Panc1 (cell line): ENCODE measurements at places on chromosomes 12 and 14.

- no peak for DNase-seq
Measured at GRCh38 chr14:92922883-92923743, at the start of gene CHGA. TSS of gene CHGA (plus strand) at chr14:92923150. CDS start at chr14:92923360, 210 bp downstream.

GRCh38 chr12:87439990-87440827 lies 589.0 kb downstream of the C12orf50 start:
- peak; percentile 2 for DNase-seq

DNA sequence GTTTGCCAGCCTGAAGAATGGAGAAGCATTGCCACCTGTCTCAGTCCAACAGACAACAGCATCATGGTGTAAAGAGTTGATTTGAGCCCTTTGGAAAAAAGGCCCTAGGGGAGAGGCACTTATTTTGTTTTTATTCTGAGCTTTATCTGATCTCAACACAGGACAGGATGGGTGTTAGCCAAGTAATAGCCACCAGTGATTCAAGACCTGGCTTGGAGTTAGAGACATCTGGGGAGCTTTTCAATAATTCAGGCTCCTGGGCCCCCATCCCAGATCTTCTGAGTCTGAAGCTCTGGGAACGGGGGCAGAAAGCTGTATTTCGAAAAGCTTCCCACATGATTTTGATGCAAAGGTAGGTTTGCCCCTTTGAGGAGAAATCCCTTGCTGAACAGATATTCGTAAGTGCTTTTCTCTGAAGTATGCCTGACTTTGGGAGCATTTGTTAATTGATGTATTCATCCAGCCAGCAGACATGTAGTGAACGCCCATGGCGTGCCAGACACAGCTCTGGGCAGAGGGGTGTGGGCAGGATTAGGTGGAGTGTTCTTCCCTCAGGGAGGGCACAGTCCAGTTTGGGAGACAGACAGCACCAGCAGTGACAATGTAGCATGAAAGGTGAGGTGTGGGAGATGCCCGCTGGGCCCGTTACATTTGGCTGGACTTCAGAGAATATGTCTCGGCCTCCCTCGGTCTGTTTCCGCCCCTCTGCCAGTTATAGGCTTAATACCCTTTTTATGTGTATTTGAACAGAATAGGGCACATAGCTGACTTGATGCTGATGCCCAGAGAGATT lies 72.5 kb downstream of the TSPAN9 start:
- no peak for DNase-seq

DNA sequence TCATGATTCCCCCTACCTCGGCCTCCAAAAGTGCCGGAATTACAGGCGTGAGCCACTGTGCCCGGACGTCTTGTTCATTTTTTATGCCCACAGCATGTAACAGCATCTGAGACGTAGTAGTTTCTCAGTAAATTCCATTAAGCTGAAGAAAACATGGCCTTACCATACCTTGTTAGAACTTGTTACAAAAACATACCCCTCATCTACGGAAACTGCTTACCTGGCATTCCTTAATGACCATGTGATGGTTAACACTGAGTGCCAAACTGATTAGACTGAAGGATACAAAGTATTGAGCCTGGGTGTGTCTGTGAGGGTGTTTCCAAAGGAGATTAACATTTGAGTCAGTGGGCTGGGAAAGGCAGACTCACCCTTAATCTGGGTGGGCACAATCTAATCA lies 186.8 kb downstream of the CEP128 start:
- no peak for DNase-seq

DNA sequence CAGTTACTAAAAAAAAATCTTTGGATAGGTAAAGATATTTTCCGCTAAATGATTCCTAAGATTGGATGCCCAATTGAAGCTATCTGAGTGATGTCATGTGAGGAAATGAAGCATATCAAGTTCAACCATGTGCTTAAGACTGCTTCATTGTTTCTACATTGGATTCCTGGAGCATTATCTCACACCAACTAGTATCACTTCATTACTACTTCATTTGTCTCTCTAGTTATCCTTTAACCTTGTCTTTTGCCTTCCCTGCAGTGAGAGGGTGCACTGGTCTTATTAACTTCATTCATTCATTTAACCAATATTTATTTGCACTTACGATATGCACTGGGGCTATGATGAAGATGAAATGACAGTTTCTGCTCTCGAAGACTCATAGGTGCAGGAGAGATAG lies 198.1 kb downstream of the SLC38A4 start:
- no peak for DNase-seq

DNA sequence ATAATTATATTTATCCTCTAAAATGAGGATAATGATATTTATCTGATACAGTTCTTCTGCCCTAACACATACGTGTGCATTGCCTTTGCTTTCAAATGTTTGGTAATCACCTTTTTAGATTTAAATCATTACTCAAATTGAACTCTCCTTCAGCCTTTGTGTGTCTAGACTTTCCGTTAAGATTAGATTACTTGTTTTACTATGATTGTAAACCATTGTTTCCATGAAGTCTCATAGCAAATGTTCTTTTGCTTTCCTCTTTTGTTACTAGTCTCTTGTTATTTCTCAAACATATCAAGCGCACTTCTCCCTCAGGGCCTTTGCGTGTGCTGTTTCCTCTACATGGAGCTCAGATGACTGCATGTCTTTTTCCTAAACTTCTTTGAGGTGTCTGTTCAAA lies 63.7 kb downstream of the ETV6 start:
- no peak for DNase-seq

- DNase-seq = no peak
Measured at GRCh38 chr12:66776974-66777373, 98.1 kb upstream of the GRIP1 start.

DNA sequence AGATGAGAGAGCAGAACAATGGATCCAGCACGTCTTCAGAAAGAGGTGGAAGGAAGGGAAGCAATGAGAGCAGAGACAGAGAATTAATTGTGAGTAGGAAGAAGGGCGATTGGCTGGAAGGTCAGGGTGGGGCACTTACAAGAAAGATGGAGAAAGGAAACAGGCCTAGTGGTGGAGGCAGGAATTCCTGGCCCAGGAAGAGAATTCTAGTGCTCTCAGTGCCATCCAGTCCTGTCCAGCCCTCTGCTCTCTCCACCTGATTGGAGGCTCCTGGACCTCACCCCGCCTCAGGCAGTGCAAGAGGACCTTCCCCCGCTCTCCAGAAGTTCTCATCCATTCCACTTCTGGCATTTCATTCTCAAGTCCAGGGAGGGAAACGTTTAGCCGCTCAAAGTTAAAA lies 43.0 kb downstream of the NGB start:
- no peak for DNase-seq

DNA sequence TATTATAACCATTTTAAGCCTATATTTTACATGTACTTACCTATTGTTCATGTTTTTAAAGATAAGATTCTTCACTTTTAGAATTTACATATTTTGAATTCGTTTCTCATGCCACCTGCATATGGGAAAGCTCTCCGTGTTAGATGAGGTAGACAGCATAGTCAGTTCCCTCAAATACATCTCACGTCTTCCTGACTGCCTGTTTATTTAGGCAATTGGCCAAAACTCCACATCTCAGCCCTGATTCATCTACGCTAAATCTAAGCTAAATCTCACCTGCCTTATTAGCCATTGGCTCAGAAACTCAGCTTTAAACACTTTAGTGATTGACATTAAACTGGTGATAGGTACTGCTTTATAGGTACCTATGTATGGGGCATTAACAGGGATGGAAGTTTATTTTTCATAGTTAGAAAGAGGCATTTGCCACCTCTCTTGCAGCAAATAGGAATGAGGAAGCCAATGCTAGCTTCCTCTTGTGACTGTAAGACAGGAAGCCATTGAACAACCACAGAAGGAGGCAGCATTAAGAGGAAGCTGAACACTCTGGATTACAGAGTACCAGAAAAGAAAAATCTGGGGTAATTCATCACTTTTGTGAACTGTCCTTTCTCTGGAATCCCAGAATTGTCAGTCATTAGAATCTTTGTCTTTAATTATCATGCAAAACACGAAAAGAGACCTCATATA lies 111.9 kb downstream of the LRFN5 start:
- no peak for DNase-seq

DNA sequence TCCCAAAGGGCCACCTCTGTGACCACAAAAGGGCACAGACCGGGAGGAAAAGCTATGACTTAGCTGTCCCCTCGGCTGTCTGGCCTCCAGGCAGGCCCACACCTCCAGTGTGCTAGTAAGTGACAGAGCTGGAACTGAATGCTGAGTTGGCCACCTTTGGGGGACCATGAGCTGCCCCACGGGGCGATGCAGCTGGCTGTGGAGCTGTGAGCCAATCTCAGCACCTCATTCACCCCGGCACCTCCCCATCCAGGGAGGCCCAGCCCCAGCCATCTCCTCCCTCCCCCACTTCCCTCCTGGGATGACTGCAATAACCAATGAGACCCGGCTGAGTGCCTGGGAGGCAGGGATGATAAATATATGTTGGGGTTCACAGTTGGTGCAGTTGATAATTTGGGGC lies 12.2 kb upstream of the TESC start:
- no peak for DNase-seq

DNA sequence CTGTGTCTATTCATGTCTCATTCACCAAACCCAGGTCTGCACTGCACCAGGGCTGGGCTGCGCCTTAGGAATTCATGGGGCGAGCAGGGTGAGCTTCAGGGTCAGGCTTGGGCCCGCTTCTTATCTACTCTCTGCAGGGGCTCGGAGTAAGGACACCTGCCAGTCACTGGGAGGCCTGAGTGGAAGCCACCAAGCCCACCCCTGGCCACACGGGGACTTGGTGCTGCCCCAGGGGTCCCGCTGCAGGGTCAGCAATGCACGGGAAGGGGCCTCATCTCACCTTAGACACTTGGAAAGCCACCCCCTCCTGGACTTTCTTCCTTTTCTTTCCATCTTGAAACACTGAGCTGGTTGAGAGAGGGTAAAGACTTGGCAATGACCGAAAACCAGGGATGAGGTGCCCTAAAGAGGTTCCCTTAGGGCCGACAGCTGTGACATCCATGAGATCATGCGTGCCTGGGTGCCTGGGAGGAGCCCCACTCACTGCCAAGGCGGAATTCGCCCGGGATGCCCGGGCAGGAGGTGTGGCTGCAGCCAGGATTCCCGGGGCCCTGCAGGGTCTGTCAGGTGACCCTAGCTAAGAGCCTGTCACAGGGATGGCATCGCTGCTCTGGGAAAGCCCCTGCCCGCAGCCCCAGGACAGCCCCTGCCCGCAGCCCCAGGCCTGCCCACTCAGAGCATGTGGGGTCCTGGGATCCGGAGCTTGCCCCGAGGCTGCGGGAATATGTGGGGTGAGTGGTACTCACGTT lies 45.5 kb upstream of the EML1 start:
- no peak for DNase-seq

DNA sequence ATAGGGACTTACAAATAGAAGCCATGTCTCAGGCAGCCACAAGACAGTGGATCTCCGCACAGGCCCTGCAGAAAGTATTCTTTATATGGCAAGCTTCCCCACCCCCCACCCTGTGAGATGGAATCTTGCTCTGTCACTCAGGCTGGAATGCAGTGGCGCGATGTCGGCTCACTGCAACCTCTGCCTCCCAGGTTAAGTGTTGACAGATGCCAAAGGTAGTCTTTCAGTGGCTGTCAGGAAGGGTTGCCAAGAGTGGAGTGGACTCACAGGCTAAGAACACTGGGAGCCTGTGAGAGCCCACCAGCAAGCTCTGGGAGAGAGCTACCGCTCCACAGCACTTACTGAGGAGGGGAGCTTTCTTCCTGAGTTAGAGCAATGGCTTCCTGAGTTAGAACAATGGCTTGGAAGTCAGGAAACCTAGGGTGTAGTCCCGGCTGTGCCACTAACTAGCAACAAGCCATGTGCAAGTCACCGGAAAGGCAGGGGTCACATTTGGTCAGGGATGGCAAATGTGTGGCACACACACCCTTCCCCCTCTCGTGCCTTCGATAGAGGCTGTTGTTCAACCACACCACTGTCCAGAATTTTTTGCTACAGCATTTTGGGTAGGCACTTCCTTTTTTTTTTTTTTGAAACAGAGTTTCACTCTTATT lies 2.6 kb downstream of the RNASE1 start:
- DNase-seq = no peak

GRCh38 chr12:1948883-1949282 lies 30.4 kb upstream of the CACNA2D4 start:
- no peak for DNase-seq

DNA sequence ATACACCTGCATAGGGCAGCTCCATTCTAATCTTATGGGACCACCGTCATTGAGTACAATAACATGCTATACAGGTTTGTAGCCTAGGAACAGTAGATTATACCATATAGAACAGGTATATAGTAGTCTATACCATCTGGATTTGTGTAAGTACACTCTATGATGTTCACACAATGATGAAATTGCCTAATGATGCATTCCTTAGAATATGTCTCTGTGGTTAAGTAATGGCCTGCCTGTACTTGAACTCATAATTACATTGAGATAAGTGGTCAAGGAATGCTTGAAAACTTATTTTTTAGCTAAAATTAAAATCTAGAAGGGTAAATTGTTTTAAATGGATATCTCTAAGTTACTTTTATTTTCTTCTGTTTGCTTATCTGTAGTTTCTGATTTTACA lies 152.7 kb downstream of the SRGAP1 start:
- no peak for DNase-seq

DNA sequence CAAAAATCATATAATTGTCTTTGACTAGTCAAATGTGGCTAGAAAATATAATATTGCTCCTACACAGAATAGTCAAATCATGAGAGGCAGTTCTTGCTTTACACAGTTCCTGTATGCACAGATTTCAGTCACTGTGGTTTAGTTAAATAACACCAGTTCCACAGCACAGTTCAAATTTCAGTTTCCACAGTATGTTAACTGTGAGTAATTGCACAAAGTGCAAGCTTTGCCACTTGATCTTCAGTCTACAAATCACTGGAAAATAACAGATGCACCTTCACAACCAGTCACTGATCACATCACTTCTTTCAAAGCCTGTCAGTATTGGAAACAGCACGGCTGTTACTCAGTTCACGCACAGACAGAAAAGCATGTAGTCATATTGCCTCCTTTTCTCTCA lies 38.7 kb downstream of the KCNH5 start:
- no peak for DNase-seq

DNA sequence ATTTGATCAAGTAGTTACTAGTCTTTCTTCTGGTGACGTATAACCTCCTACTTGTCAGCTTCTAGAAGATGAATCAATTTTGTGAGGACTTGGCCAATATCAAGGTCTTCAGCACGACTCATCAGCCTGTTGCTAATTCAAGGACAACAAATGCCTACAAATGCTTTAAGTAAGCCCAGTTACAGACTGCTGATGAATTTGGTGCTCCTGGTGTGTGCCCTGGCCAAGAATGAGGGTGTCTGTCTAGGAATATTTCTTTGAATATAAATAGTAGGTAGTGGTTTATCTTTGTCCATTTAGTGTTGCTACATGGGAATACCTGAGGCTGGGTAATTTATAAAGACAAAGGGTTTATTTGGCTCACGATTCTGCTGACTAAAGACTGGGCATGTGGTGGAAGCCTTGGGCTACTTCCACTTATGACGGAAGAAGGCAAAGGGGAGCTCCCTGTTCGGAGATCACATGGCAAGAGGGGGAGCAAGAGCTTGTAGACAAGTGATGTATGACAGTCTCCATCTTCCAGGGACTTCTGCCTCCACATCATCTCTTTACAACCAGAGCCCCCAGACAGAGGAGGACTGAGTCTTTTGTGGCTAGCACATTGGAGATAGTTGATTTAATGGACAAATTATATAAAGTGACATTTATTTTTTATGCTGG lies 180.2 kb downstream of the CRADD start:
- no peak for DNase-seq

GRCh38 chr12:51470116-51470515 lies 45.5 kb downstream of the SLC4A8 start:
- DNase-seq = no peak
